Stimulated activated CD4-positive, alpha-beta T cell treated with anti-CD3 and anti-CD28 coated beads, Interleukin-2, amount 100 ng/mL, for 24 hours (primary cell): ENCODE measurements at places on chromosomes 16 and 17.

DNA sequence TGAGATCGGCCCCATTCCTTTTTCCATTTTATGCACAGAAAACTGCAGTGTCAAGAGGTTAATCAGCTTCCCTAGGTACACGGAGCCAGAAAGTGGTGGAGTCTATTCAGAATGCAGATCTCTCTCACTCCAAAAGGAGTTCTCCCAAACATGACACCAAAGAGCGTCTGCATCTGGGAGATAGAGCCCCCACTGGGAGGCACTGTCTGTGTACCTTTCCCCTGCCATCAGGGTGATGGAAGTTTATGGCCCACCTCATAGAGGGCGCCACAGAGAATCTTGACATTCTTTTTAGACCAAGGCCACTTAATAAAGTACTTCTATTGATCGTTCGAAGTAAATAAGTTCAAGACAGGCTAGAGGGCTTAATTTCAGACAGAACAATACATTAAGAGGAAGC, 493.7 kb upstream of the ERCC4 start:
- DNase-seq, result no peak

DNA sequence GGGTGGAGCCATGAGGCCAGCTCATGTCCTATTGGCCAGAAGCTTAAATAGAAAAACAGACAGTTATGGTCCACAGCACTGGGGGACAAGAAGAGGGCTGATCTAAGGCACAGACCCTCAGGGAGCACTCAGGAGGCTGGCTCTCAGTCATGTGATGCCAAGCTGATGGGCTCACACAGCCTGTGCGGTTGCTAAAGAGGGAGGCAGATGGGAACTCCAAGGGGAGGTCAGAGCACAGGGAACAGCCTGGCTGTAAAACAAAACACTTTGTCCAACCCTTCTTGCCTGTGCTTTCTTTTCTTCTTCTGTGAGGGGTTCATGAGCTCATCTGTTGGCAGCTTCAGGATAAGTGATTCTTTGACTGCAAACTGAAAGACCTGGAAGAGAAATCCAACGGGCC, 27.2 kb downstream of the CNTNAP1 start:
- DNase-seq, result no peak

GRCh38 chr16:3046641-3047386, 453 bp downstream of the MMP25 start:
- DNase-seq, result no peak

DNA sequence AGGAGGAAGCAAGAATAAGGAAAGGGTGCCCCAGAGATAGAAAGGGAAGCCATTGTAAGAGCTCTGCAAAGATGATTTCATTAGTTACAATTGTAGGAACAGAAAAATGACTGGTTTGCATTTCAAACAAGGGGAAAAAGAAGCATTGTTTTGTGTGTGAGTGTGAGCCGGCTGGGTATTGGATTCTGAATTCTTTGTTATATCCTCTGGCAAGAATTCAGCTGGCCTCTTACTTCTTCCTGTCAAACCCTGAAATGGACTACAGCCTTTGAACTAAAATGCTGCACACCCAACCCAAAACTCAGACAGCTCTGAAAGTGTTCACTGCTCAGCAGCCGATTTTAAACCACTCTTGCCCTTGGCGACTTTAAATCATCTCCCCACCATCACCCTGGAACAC, 461.3 kb downstream of the PMP22 start:
- DNase-seq, result no peak

DNA sequence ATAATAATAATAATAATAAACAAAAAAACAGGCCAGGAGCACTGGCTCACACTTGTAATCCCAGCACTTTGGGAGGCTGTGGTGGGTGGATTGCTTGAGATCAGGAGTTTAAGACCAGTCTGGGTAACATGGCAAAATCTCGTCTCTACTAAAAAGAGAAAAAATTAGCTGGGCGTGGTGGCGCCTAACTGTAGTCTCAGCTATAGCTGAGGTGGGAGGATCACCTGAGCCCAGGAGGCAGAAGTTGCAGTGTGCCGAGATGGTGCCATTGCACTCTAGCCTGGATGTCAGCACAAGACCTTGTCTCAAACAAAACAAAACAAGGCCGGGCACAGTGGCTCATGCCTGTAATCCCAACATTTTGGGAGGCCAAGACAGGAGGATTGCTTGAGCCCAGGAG, 18.7 kb upstream of the ATP6V0C start:
- no peak for DNase-seq

- DNase-seq, result no peak
These were observed 93.1 kb downstream of the RTN4RL1 start for GRCh38 chr17:1931844-1932579.

DNA sequence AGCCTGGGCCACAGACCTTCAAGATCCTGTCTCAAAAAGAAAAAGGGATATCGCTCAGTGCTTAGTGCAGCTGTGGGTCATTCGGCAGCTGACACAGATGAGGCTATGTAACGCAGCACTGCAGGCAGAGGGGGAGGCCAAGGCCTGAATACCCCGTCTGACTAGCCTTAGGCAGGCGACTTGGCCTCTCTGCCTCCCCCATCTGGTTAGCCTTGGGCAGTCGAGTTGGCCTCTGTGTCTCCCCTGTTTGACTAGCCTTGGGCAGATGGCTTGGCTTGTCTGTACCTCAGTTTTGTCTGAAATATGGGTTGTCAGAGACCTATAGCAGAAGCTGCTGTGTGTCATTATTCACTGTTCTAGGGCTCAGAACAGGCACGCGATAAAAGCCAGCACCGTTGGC, 10.0 kb downstream of the SPATA33 start:
- DNase-seq, result no peak

DNA sequence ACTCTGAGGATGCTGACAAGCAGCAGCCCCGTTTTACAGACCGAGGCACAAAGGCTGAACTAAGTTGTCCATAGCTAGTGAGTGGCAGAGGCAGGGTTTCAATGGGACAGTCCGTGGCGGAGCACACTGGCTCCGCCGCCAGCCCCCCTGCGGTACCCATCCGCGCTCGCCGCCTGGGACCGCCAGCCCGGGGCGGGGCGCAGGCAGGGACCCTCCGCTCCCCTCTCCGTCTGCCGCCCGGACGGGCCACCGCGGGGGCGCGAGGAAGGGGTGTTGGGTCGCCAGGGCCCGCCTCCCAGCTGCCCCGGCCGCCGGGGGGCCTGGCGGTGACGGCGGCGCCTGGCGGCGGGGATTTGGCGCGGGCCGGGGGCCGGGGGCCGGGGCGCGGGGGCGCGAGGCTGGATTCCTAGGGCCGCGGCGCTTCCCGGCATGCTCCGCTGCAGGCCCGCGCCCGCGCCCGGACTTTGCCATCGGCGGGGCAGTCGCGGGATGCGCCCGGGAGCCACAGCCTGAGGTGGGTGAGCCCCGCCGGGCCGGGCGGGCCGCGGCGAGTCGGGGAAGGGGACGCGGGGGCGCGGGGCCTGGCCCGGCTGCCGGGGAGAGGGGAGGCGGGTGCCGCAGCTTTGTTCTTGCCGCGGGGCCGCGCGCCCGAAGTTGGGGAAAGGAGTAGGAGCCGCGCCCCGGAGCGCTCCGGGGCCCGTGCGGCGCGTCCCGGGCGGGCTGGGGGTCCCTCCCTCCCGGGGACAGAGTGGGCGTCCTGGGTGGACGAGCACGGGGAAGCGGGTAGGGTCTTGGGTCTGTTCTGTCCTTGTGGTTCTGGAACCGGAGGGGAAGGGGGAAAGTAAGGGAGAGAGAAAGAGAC, at the start of gene TMEM98:
Gene TMEM98, plus strand, starts transcription at position 430 of the 862 bp plus-strand sequence. CDS start 3,376 bp downstream, outside the sequence.
- DNase-seq, result peak; percentile 28

GRCh38 chr16:67548265-67549126, 13.8 kb upstream of the CTCF start:
- no peak for DNase-seq

GRCh38 chr16:80585764-80586163, 45.0 kb downstream of the DYNLRB2 start:
- DNase-seq, result no peak

GRCh38 chr16:80948886-80949493, 57.7 kb downstream of the CMC2 start:
- DNase-seq, result peak; percentile 36

DNA sequence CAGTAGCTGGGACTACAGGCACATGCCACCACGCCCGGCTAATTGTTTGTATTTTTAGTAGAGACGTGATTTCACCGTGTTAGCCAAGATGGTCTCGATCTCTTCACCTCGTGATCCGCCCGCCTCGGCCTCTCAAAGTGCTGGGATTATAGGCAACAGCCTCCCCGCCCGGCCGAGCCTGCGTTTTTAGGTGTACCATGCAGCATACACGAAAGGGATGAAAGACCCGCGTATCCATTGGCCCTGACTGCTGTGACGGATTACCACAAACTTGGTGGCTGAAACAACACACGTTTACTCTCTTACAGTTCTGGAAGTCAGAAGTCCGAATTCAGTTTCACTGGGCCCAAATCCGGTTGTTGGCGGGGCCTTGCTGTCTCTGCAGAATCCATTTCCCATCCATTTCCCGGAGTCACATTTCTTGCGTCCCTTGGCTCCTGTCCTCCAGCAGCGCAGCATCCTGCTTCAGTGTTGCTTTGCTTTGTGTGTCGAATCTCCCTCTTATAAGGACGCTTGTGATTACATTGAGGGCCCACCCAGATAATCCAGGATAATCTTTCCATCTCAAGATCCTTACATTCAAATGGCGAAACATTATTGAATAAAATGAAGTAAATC, 8.3 kb upstream of the GUCY2D start:
- no peak for DNase-seq

DNA sequence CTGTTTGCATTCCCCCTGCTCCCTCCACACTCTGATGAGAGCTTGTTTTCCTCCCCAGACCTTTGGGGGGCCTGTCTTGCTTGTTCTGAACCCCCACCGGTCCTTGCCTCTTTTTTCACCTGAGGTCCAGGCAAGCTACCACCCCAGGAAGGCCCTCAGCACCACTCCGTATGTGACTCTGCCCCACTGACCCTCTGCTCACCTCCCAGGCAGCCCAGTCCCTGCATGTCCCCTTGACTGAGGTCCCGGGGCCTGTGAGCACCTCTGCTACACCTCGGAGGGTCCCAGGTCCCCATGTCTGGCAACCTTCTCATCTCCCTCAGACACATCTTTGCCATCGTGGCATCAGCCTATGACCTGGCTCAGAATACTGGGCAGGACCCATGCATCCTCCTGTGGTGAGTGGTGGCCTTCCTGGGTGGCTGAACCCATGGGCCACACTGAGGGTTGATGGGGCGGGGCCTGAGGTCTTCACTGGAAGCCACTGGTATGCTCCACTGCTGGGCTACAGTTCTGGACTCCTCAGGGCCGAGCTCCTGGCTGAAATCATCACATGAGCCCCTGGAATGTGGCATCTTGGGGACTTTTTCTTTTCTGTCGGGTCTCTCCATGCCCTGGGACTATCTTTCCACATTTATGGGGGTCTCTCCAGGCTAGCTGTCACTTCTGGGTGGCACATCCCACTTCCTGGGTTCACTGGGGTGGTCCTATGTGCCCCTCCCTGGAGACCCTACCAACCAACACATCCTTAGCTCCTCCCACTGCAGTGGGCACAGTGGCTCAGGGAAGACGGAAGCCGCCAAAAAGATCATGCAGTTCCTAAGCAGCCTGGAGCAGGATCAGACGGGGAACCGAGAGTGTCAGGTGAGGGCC, 3.5 kb downstream of the MYO15B start:
- no peak for DNase-seq

GRCh38 chr16:86818671-86819532, 240.6 kb downstream of the FOXL1 start:
- DNase-seq, result no peak

- no peak for DNase-seq
These were observed 125.2 kb upstream of the SOX9 start for GRCh38 chr17:71995590-71995989.

- DNase-seq, result no peak
These were observed 78.6 kb upstream of the NOG start for GRCh38 chr17:56514899-56515298.

DNA sequence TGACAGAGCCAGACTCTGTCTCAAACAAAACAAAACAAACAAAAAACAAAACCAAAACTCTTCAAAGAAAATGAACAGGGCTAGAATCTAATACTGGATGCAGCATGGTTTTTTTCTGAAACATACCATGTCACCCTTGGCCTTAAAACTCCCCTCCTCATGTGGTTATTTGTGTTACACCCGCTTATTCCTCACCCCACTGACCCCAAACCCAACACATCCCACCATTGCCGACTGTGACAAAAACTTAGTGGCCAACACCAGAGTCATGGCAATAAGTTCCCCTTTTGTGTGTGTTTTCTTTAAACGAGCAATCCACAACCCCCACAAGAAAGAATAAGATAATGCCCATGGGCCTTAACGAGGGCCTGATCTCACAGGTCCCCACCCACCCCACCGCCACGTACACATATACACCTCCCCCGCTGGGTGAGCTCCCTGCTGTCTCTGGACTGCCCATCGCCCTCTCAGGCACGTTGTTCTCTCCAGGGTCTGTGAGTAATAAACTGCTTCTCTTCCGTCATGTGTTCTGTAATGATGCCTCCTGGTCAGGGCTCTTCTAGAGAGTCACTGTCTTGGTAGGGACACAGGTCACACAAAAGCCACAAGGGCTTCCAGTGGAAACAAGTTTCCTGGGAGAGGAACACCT, 16.8 kb upstream of the ENGASE start:
- no peak for DNase-seq

GRCh38 chr17:68851890-68852289, 103.3 kb downstream of the ABCA8 start:
- no peak for DNase-seq

- DNase-seq, result no peak
These were observed 57.1 kb downstream of the RAB11FIP4 start for GRCh38 chr17:31448467-31449077.

DNA sequence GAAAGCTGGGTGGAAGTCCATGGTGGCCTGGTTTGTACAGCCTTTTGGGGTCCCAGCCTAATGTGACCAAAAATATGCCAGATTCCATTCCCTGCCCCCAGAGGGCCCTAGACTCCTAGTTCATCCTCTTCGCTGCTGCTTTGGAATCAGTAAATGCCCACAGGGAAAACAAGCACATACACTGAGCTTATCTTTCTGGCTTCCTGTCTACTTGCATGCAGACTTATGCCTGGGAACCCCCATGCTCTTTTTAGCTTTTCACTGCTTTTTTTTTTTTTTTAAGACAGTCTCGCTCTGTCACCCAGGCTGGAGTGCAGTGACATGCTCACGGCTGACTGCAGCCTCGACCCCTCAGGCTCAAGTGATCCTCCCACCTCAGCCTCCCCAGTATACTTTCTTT, 6.2 kb upstream of the CD300LG start:
- no peak for DNase-seq

DNA sequence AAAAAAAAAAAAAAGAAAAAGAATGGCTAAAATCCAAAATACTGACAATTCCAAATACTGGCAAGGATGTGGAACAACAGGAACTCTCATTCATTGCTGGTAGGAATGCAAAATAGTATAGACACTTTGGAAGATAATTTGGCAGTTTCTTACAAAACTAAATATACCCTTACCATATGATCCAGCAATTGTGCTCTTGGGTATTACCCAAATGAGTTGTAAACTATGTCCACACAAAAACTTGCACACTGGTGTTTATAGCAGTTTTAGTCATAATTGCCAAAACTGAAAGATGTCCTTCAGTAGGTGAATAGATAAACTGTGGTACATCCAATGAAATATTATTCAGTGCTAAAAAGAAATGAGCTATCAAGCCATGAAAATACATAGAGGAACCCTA, 8.5 kb upstream of the MEIOC start:
- no peak for DNase-seq

GRCh38 chr17:38452719-38453118, 24.5 kb downstream of the ARHGAP23 start:
- DNase-seq, result no peak
